ENCODE measurements at places on chromosomes 7 and 10.

DNA sequence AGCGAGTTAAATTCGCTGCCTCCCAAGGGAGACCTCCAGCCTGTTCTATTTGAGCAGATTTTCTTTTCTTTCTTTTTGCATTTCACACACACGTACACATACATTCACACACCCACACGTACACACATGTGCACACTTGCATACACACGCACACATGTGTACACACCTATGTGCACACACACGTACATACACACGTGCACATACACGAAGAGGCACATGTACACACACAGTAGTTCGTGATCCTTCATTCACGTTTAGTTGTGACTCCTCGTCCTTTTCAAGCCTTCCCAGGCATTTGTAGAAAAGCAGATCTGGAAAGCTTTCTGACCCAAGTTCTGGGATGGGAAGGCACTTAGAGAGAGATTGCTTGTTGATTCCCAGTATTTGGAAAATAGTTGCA, 290.8 kb upstream of the COBL start:
- DNase-seq, result no peak

DNA sequence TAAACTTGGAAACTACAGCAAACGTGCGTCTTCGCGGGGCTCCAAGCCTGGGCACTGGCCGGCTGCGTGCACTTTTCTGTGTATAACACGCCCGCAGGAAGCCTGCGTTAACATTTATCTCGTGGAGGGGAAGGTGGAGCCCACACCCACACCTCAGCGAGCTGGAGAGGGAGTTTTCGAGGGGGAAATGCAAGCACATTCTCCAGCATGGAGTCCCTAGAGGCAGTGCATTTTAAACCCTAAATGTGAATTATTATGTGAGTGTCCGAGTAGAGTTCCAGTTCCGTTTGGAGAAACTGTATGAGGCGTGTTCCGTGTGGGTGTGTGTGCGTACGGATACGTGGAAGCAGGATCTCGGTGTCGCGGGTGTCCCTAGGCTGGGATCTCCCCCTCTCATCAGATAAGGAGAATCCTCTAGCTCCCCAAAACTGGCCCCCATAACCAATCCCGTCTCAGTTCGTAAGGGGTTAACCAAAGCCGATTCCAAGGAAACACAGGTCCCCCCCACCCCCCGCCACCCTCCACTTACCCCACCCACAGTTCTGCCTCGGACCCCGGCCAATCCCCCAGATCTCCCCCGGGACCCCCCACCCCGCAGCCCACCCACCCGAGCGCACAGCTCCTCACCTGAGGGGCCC, 403 bp downstream of the CDK6 start:
- peak; percentile 24 for DNase-seq

GRCh38 chr10:122504610-122504950, 43.2 kb downstream of the HTRA1 start:
- no peak for DNase-seq

GRCh38 chr7:16171928-16172327, 249.4 kb downstream of the CRPPA start:
- no peak for DNase-seq

DNA sequence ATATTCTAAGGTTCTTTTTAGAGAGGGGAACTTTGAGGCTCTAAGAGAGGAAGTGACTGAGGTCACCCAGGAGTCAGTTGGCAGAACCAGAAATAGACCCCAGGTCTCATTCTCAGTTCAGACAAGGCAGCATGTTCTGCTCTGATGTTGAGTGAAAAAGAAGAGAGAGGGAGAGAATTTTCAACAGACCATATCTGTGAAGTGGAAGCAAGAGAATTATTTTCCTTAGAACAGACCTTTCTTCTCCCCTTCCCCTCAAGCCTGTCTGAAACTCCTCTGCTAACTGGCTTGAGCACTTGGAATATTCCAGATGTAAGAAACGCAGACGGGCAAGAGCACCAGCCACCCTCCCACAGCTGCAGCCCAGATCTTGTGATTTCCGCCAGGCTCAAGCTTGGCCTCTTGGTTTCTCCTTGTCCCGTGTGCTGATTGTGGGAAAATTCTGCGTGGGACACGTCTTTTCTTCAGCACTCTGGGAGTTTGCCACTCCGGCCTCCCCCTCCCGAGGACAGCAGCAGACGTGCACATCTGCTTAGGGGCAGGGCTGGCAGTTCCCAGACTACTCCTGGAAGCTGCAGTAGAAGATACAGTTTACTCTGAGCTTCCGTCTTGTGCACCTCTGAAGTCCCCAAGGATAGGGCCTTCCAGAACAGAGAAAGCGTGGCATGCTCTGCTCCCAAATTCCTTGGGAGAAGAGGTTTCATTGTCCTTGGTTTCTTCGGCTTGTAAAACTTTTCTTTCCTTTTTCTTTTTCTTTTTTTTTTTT, 22.7 kb upstream of the IKZF1 start:
- DNase-seq, result no peak

DNA sequence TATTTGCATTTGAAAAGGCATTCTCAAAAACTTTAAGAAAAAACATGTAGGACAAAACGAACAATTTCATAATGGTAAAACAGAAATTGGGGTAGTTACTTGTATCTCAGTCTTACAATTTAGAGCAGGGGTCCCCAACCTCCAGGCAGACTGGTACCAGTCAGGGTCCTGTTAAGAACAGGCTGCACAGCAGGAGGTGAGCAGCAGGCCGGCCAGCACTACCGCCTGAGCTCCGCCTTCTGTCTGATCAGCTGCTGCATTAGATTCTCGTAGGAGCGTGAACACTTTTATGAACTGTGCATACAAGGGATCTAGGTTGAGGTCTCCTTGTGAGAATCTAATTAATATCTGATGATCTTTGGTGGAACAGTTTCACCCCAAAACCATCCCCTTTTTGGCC, 77.3 kb downstream of the SEMA3A start:
- DNase-seq, result no peak

All from stimulated activated CD8-positive, alpha-beta memory T cell treated with anti-CD3 and anti-CD28 coated beads, Interleukin-12 subunit alpha, Interleukin-12 subunit beta, amount 100 ng/mL, for 4 hours (primary cell).